ENCODE measurements at places on chromosomes 13 and 19.

DNA sequence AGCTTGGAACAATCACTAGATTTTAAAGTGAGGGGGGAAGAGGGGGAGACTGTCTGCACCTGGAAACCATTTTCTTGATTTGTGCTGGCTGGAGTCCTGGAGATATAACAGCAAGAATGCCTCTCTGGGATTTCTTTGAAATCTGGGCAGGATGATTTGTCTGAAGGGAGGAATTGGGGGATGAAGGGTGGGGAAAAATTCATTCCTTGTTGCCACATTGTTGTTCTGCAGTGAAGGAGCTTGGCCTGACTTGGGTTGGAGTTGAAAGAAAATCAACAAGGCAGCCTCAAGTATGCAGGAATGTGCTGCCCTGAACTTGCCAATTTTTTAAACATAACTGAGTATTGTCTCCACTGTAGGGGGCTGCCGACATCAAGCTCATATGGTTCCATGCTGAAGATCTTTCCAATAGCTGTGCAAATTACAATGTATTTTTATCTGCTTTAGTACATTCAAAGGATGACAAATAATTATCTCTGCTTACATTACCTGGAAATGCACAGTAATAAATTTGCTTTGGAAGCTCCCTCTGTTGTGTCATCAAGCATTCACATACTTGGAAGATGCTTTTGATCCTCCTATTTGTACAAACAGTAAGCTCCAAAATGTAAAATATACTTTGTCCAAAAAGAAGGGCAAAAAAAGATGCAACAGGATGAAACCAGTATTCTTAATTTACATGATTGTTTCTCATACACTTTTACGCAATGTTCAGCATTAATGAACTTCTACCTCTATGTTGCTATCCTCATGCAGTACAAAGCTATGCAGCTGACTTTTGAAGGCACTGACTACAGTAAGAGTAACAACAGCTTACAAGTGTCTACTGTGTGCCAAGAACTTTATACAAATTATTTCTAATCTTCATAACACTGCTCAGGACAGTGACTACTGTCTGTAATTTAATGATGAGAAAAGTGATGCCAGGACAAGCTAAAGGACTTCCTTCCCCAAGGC lies 627.9 kb upstream of the KLF12 start:
- DNase-seq, result no peak

GRCh38 chr19:2668175-2668763 lies 34.2 kb downstream of the GNG7 start:
- no peak for DNase-seq

- DNase-seq, result no peak
Observed at GRCh38 chr19:8629996-8630683, at the start of gene NFILZ. NFILZ (plus strand) TSS chr19:8630633; CDS start chr19:8676766, 46,133 bp downstream.

- peak; percentile 94 for DNase-seq
Observed at GRCh38 chr19:19591133-19591825, 27.2 kb downstream of the PBX4 start.

DNA sequence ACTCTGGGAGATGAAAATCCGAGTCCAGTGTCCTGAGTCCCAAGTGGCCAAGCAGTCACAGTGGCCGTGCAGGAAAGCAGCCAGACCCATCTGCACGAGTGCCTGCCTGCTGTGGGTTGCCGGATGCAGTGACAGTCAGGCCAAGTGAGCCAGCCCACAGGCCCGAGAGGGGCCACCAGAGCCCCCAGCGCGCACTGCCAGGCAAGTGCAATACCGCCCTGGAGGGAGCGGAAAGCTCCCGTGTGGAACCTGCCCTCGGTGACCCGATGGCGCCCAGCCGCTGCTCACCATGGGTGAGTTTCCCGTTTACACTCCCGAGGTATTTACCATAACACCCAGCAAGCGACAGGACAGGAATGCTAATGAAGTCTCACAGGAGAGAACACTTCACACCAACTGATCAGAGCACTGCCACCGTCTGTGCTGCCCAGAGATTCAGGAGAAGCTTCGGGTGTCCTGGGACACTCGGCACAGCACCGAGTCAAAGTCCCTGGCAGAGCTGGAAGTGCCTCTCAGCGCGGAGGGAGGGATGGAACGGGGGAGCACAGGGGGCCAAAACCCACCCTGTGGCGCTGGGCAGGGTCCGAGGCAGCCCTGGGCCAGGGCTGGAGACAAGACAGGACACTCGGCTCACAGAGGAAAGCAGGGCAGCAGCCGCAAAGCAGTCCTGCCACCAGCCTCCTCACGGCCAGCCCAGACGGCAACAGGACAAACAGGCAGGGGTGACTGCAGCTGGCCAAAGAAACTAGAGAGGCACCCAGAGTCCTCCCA lies 21.3 kb upstream of the TINCR start:
- DNase-seq, result no peak

DNA sequence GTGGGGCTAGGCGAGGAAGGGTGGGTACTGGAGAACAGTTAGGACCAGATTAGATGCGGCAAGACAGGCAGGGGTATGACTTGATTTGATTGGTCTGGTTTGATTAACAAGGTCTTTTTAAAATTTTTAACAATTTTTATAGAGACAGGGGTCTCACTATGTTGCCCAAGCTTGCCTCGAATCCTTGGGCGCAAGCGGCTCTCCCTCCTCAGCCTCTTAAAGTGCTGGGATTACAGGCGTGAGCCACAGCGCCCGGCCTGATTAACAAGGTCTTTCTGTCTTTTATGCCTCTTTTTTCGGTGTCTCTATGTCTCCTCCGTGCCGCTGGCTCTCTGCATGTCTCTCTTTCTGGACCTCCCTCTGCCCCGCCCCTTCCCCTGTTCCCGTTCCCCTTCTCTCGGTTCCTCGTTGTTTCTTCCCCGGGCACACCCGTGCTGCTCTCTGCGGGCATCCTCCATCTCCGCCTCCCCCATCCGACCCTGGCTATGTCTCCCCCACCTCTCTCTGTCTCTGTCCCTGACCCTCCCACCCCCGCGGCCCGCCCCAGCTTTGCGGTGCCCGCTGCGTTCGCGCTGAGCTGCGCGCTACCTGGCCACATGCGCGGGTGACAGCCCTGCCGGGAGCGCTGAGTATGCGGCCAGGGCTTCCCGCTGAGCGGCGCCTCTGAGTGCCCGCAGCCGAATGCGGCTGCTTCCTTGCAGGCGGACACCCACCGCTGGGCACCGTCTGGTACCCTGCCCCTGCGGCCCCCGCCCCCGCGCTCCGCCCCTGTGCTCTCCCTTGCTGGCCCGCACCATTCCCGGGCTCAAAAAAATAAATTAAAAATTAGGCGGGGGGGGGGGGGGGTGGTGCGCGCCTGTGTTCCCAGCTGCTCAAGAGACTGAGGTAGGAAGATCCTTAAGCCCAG lies 8.1 kb upstream of the SDHAF1 start:
- no peak for DNase-seq

DNA sequence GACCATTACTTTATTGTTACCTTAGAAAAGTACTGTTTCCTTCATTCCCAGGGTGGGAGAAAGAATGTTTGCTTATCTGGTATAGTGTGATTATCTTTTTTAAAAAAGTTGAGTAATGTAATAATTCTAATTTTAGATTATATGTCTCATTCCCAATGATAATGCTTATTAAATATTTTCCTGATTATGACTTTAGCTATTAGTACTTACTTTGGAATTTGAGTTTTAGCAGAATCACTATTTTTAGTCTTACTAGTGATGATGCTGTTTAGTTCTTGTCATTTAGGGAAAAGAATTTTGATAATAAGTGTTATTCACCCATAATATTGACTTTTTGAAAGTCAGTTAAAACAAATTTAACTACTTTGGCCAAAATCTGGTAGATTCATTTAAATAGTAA lies 95.2 kb downstream of the FRY start:
- DNase-seq, result no peak

GRCh38 chr19:48500830-48501493 lies 10.7 kb downstream of the LMTK3 start:
- no peak for DNase-seq

DNA sequence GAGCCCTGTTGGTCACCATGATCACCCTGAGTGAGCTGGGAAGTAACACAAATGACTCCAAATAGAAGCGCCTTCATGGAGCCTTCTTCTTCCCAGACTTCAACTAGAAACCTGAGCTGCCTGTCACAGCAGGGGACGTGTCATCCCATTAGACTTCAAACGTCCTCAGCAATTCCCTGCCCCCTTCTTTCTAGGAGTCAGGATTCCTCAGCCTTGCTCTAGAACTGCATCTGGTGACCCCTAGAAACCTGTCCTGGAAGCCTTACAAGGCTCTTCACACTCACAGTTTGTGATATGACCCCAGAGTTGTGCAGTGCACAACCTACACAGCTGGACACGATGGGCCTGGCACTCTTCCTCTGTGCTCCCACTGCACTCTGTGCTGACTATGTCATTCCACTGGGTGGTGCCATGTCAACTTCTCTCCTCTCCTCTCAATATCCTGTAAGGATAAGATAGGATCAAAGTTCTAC lies 23.6 kb upstream of the TTYH1 start:
- no peak for DNase-seq

DNA sequence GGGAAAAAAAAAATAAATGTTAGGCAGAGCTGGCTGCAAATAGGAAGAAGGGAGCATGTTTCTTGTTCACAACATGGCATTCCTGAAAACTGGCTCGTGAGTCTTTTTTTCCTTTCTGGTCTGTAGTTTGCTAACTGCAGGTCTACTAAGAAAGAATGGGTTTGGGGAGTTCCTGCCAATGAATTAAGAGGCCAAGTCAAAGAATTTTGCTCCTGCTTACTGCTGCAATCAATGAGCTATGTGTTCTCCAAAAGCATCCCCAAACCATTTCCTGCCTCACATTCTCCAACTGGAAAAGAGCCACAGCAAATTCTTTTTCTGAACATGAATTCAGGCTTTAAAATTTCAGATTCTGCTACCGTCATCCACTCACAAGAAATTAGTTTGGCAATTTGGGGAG lies 88.6 kb downstream of the DCT start:
- peak; percentile 75 for DNase-seq

DNA sequence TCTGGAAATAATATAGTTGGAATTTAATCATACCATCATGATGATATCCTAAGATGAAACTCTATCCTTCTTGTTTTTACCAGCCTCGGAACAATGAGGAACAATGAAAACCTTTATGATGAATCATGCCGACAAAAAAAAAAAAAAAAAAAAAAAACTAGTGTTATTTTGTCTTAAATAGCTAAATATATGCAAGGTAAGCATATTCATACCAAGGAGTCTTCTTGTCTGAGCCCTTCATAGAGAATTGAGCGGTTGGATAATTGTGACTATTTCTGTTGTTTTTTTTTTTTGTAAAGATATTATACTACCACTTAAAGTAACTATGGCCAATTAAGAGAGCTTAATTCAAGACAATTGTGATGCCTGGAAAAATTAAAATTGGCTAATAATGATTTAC lies 244.0 kb upstream of the PCDH9 start:
- no peak for DNase-seq

DNA sequence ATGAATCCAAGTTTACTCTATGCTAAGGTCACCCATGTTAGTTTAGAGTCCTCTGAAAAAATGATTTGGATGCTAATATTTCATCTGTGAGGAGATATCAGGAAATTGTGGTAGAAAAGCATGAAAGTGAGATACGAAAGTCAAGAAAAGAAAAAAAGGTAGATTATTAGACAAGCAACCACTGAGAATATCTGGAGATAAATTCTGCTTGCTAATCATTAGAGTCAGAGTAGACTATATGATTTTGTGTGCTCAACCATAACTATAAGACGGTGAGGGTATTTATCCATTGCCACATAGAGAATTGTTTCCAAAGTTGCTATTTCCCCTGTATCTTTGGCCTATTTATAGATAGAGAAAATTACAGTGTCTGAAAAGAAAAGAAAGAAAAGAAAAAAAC lies 706.7 kb downstream of the SLITRK5 start:
- no peak for DNase-seq

DNA sequence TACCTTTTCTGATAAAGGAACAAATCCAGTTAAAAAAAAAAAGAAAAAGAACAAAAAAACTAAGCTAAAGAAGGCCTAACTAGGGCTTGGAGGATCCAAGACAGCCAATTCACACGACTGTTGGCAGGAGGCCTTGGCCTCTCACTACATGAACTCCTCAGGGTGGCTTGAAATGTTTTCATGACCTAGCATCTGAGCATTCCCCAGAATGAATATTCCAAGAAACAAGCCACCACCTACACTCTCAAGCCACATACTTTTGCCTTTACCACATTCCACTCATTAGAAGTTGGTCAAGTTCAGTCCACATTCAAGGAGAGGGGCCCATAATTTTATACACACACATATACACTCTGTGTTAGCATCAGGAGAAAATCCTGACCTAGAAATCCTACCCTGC lies 97.6 kb upstream of the SIAH3 start:
- no peak for DNase-seq

DNA sequence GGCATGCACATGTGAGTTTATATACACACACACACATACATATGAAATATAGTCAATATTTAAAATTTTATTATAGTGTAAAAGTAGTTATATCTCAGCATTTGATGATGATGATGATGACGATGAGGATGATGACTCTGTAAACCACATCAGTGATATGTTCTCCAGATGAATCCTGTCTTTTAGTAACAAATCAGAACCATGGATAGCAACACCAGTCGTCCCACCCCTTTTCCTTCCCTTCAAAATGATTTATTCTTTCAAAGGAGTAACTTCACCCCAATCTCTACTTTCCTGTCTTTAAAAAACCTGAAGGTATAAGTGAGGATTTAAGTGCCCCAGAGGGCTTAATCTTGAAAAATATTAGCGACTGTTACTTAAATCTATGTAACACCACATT lies 74.1 kb downstream of the DCLK1 start:
- DNase-seq, result peak; percentile 3

DNA sequence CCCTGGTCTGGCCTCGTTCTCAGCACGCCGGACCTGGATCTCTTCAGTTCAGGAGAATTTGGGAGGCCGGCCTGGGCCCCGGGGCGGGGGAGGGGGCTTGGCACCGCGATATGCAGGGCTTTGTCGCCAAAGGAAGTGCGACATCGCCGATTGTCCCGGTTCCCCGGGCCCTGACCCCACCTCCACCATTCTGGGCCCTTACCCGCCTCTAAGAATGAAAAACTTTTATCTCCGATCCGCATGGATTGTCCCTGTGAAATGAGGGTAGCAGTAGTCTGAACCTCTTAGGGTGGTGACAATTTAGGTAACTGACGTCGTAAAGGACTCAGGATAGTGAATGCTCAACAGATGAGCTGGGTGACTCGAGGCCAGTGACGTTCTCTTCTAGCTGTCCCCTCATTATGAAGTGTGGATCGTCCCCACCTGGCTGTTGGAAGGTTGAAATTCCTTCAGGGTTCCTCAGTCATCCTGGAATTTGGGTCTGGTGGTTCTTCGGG lies 650 bp downstream of the DDA1 start:
- DNase-seq, result no peak

DNA sequence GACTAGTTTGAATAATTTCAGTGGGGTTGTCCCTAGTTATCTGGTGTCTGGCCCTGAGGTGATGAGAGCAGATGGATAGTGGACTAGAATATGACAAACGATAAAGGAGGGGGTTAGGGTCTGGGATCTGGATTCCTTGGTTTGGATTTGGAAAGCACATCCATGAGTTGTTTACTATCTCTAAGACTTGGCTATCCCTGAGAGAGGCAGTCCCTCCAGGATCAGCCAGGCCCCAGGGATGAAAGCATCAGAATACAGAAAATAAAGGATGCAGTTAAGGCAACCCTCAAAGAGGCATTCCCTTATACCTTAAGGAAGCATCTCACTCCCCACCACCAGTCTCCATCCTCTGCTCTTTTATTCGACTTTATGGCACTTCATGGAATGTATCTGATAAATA lies 230.7 kb downstream of the NHLRC3 start:
- no peak for DNase-seq

Data from fibroblast of lung (primary cell).